ENCODE measurements at places on chromosomes 16 and 17.

DNA sequence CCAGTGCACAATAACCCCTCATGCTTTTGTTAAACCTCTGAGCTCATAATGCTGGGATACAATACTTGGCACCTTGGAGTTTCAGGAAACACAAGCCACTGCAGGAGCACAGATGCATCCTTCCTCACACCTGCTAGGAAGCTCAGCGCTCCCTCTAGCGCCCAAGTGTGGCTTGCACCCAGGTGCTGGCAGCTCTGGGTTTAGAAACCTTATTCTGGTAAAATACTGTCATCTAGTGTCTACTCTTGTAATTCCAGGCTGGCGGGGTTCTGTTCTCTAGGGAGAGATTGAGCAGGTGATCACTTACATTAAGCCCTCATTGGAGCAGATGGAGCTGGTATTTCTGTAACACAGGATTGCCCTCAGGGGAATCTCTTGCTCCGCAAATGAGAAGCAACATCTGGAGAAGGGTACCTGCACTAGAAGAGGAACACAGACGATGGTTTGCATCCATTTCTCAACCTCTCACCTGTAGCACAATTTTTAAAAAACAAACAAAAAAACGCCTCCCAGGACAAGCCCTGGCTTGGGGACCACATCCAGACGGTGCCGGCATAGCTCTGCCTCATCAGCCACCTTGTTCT lies 1.5 kb downstream of the CCL1 start:
- peak; percentile 60 for DNase-seq

DNA sequence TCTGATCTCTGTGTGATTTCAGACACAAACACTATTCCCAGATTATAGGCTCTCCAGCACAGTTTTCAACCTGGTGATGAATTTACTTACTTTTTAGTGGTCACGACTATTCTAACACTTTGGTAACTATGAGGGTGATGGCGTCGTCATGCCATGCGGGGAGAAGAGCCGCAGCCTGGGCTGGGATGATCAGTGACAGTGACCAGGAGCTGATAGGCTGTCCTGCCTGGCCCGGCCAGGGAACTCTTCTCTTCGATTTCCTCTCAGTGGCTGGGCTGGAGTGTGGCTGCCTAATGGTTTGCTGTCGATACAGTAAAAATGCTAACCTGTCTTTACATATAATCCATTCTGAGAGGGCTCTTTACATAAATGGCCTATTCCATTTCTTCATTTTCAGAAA lies 113.1 kb downstream of the IRX3 start:
- DNase-seq, result no peak

DNA sequence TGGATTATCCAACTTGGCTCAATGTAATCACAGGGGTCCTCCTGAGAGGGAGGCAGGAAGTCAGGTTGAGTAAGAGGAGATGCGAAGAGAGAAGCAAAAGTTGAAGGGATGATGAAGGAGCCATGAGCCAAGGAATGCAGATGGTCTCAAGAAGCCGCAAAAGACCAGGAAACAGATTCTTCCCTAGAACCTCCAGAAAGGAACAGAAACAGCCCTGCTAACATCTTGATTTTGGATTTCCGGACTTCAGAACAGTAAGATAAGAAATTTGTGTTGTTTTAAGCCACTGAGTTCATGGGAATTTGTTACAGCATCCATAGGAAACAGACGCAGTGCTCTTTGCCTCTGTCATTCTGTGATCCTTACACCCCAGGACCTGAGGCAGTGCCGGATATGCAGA lies 26.8 kb downstream of the CMTR2 start:
- DNase-seq, result no peak

GRCh38 chr17:40648384-40648968 lies 858 bp upstream of the SMARCE1 start:
- no peak for DNase-seq

DNA sequence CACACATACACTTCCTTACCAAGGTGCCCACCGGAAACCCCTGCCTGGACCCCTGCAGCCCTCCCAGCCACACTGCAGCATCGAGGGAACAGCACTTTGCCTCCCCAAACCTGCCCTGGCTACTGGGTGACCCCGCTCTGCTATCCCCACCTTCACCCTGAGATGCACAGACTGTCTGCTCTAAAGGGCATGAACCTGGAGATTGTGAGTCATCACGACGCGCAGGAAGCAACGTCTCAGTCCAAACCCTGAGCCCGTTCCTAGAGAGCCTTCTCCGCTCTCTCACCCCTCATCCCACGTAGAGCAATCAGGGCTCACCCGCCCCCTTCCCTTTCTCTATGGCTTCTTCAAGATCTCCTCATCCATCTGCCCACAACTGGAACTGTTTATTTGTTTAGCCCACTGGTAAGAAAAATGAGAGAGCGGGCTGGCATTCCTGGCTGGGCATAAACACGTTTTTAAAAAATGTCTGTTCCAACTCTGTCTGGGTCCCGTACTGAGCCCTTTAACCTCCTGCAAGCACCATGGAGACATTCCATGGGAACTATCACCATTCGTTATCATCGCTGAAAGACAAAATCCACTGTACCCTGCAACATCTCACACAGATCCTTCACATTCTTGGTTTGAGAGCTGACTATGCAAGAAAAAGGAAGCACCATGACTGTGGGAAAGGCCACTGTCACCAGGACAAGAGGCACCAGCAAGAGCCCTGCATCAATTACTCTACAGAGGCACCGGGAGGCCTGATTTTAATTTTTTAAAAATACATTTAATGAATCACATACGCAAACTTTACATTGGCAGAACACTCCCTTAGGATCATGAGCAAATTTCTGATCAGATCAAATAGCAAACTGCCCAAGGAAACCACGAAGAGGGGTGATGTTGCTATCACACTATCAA lies 28.2 kb downstream of the ZFHX3 start:
- DNase-seq, result no peak

DNA sequence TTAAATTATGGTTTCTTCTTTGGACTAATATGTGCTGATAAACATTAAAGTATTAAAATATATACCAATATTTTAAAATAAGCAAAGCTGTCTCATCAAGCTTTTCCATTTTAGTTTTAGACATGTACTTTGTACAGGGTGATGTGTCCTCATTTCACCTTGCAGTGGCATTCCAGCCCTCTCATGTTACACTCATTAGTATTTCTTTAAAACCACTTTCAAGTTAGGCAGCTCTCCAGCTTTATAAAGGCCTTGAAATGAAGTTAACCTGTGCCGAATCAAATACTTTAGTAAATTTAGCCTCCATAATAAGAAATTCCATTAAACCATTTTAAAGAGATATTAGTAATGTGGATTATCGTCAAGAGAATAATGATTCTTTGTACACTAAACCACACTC lies 107.6 kb upstream of the HLF start:
- DNase-seq, result no peak

- DNase-seq, result no peak
Measured at GRCh38 chr17:30824002-30824355, 513 bp downstream of the CRLF3 start.

DNA sequence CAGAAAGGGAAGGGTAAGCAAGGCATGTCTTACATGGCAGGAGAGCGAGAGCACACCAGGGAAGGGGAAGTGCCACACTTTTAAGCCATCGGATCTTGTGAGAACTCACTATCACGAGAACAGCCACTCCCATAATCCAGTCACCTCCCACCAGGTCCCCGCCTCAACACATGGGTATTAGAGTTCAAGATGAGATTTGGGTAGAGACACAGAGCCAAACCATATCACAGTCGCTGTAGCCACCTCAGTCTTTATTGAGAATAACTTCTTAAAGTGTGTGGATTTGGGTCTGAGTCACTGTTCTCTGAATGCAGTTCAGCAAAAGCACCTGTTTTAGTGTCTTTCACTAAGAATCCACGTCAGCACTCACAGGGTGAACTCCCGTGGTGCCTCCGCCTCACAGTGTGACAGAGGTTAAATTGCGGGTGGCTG lies 195.2 kb upstream of the CHMP6 start:
- no peak for DNase-seq

GRCh38 chr16:68969338-68969737 lies 126.0 kb downstream of the TANGO6 start:
- DNase-seq, result no peak

GRCh38 chr17:76735586-76736348 lies 1.4 kb downstream of the SRSF2 start:
- DNase-seq, result no peak

GRCh38 chr17:57946798-57947358 lies 8.3 kb downstream of the CUEDC1 start:
- DNase-seq, result no peak

- DNase-seq, result no peak
Measured at GRCh38 chr17:79978548-79978855, 57.2 kb downstream of the TBC1D16 start.

GRCh38 chr16:81349608-81350305 lies 35.0 kb downstream of the GAN start:
- no peak for DNase-seq

DNA sequence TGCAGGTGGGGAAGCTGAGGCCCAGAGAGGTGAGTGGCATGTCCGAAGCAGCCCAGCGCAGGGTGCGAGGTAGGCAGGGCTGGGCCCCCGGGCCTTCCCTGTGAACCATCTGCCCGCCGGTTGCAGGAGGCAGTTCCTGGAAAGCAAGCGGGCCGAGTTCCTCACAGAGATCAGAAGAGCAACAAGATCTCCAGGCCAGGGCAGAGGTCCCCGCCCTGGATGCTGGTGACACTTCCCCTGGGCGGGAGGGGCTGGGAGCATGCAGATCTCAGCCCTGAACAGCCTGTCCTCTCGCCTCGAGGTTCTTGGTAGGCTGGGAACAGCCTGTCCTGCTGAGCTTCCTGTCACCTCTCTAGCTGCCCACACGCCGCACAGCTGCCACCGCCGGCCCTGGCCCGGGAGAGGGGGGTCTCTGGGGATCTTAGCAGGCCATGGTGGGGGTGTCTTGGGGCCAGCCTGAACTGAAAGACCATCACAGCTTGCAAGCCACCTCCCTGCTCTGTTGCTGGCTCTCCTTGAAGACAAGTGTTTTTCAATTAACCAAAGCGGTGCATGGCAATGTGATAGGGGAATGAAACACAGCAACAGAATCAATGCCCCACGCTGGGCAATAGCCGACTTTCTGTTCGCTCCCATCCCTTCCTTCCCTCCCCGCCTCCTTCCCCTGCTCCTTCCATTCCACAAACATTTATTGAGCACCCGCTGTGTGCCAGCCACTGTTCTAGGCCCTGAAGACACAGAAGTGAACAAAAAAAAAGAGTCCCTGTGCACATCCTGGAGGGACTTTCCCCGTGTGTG lies 31.7 kb downstream of the SOCS1 start:
- no peak for DNase-seq

DNA sequence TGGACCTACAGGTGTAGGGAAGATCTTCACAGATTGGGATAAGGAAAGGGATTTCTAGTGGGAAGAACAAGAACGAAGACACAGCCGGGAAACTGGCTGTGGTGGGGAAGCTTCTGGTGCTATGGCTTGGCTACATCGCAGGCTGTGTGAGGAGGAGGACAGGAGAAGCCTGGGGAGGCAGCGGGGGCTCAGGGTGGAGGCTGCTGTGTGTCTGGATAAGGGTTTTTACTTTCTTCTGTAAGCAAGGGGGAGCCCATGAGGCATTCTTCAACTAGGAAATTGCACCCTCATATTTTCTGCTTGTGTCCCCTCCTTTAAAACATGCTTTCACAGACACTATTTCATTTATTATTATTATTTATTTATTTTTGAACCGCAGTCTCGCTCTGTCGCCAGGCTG lies 2.9 kb upstream of the RHBDF2 start:
- no peak for DNase-seq

- no peak for DNase-seq
Measured at GRCh38 chr17:30292286-30292858, 628 bp upstream of the BLMH start.

GRCh38 chr16:7792346-7792745 lies 459.7 kb downstream of the RBFOX1 start:
- no peak for DNase-seq

DNA sequence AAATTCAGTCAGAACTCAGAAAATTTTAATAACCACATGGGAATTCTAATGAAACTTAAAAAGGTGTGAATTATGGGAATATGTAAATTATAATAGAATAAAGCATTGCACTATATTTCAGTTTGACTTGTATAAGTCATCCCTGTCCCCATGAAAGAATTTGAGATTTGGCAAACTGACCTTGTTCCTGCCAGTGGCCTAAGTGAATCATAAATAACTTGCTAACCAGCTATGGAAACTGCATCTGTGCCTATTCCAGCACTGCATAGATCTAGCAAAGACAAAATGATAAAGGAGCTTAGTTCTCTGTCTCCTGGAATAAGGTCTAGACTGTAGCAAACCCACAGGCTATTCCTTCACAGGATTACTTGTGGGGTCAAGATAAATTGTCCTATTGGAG lies 106.8 kb upstream of the NOG start:
- no peak for DNase-seq

- no peak for DNase-seq
Measured at GRCh38 chr17:74404789-74405188, 27.1 kb upstream of the GPRC5C start.

- DNase-seq, result no peak
Measured at GRCh38 chr16:78392585-78393195, 293.2 kb downstream of the WWOX start.

- no peak for DNase-seq
Measured at GRCh38 chr16:26777821-26778220, 288.9 kb upstream of the C16orf82 start.

- DNase-seq, result no peak
Measured at GRCh38 chr17:12856416-12856815, 67.1 kb downstream of the ARHGAP44 start.

GRCh38 chr16:57645691-57646387 lies 17.4 kb downstream of the ADGRG1 start:
- DNase-seq, result no peak

GRCh38 chr17:65360961-65361552 lies 200.4 kb downstream of the AXIN2 start:
- no peak for DNase-seq

DNA sequence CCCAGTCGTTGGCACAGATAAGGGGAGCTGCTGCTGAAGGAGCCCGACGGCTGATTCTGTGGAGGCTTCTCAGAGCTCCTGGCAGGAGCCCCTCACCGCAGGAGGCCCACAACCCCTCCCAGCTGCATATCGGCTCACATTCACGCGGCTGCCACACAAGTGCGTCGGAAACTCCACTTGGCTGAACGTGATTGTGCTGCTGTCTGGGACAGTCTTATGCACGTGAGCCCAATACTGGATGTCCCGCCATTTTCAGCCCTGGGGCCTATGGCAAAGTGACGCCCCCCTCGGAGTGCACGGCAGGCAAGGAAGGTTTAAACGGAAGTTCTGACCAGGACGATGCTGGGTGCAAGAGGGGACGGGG lies 8.7 kb upstream of the PITPNA start:
- no peak for DNase-seq

DNA sequence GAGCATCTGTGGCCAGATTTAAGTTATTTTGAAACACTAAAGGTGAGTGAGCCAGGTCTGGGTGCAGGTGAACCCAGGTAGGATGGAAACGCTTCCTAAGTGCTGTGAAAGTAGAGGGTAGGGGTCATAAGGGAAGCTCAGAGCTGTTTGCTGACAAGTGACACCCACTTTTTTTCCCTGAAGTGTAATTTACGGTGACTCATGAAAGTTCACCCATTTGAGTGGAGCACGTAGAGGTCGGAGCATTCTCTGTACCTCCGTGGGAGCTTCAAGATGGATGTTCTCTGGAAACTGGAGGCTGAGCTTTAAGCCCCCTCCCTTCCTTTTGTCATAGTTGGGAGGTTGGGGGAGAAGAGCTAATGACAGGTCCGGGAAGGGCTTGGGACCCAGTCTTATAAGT lies 44.3 kb downstream of the MPRIP start:
- no peak for DNase-seq

- DNase-seq, result no peak
Measured at GRCh38 chr16:9556949-9557665, 465.7 kb downstream of the HAPSTR1 start.

- DNase-seq, result no peak
Measured at GRCh38 chr17:80449194-80449929, 27.0 kb downstream of the NPTX1 start.

GRCh38 chr17:62091804-62092203 lies 26.7 kb upstream of the MED13 start:
- no peak for DNase-seq

Measured in GOT3 (cell line).